ENCODE measurements at places on chromosomes 6 and 20.

- no peak for DNase-seq
These were observed 188.2 kb downstream of the CDKAL1 start for GRCh38 chr6:20722455-20722854.

DNA sequence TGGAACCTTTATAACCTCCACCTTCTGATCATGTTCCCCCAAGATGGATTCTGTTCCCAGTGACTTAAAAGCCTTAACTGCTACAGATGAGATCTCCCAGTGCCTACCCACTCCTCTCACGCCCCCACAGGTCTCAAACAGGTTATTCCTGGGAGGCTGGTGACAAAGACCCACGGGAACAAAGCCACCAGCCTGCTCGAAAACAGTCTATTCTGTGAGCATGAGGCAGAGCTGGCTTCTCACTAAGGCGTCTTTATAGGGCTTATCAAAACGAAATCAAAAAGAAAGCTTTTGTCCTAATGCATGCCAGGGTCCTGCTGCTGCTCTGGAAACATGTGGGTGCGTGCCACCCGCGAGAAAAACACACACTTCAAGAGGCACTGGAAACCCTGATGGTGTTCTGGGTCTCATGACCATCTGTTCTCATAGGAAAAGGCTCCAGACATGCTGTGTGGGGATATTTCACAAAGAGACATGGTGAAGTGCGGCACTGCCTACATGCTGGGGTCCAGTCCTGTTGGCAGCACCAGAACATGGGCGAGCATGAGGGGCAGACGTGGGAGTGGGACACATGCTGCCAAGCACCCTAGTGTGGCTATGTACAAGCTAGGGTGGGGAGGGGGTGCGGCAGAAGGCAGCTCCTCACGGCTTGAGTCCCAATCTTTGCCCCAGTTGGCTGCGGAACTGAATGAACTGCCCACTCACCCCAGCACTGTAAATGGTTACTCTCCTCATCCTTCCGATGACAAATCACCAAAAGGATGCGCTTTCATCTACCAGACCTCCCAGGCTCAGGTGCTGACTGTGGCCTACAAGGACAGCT, 2.1 kb downstream of the FKBP1A start:
- DNase-seq = no peak

DNA sequence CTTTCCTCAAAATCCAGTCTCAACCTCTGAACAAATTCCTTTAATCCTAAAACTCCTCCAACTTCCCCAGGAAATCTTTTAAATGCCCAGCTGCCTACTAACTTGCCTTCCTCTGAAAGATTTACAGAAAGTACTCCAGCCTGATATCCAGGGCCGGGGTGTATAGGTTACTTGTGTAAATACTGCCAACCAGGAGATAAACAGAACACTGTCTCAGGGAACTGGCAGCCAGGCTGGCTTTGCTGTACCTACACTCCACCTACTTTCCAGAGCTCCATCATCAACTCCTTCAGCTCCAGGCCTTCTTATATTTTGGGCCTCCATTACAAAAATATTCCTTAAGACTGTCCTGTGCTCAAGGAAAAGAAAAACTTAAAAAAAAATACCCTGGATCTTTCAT, 85.9 kb downstream of the CEP162 start:
- no peak for DNase-seq

DNA sequence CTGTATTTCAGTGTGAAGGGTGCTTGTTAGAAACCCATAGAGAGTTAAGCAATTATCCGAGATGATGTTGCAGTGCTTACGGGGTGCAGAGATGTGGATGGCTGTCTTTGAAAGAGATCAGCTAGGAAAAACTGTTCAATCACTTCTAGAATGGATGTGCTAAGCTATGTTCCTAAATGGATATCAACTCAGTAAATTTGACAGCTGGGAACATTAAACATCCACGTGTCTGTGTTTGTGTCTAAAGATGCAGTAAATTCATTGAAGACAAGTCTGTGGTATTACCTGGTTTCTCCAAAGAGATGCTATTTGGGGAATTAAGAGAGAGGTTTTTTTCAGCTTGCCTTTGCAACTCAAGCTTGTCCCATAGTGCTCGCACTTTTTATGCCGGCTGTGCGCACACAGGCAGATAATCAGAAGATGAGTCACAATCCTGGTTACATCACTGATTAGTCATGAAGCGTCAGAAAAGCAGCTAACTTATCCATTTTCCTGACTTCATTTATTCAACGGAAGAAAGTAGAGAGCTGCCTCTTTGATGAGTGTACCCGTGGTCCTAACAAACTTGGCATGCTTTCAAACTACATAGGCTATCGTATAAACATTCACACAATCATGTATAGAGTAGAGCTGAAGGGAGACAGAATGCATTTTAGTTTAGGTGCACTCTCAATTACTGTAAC, 691.7 kb upstream of the SLC35B3 start:
- no peak for DNase-seq

DNA sequence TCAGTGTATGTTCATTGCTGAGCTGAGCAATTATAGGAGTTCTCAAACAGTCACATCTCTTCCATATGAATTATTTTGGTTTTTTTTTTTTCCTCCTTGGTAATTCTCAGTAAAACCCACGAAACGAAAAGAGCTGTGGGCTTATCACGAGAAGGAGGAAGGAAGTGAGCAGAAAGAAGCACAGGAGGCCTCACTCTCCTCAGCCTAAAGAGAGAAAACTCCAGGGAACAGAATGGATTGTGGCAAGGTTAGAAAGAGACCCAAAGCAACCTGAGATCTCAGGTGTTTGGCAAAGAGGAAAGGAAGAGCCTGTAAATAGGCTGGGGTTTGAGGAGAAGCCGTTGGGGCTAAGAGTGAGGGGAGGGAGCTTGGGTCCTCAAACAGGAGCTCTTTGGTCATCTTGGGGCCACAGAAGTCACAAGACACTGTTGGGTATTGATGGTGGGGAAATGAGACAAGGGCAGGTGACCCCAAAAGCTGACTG, 67.8 kb upstream of the CITED2 start:
- DNase-seq = no peak

- DNase-seq = no peak
These were observed 192.3 kb downstream of the AIG1 start for GRCh38 chr6:143252961-143253360.

DNA sequence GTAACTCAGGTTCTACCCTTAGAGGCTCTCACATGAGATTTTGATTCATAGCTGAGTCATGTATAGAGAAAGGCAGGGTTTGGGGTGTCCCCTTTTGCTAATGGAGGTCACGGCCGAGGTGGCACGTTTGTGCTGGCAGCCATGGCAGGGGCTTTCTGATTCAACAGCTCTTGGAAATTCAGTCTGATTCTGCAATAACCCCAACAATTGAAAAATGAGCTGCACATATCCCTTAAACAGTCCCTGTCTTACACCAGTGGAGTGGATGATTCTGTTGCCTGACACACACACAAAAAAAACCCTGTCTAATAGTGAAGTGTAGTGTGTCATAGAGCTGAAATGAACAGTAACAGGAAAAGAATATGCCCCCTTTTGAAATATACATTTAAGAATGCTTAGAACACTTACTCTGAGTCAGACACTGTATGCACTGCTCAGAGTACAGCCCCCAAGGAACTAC, 40.4 kb upstream of the ARG1 start:
- no peak for DNase-seq

GRCh38 chr6:61841958-61842357, 444.1 kb downstream of the KHDRBS2 start:
- DNase-seq = no peak
